ENCODE measurements at places on chromosomes 12 and 14.

- peak; percentile 97 for DNase-seq
These were observed 45.2 kb downstream of the NOC4L start for GRCh38 chr12:132189378-132190011.

GRCh38 chr14:92728759-92729364, 19.6 kb downstream of the LGMN start:
- DNase-seq, result no peak

DNA sequence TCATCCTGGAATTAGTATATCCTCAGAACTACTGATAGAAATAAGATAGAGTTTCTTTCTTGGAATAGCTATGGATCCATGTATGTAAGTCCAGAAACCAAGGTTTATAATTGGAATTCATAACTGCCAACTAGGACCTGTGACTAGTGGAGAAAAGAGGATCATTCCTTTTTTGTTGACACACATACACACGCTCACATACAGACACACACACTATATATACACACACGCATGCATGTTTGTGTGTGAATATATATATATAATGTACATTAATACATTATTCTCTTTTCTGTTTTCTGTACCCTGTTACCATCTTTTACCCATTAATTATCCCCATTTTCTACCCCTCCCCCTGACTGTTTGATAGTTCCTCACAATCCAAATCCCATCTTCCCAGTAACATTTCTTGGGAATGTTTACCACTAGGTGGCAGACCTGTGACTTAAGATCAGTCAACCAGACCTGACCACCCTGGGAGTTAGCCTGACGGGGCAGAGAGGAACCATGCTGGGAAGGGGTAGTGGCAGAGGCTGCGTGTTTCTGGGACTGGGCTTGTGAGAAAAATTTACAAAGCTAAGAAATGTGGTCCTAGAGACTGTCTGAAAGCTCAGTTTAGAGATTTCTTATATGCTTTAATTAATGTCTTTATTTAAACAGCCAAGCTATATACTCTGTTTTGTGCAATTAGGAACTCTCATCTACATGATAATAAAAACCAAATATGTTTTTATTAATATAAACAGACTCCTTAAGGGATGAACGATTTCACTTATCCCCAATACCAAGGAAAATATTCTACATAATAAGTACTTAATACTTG, 308.0 kb downstream of the PPFIA2 start:
- DNase-seq, result no peak

- DNase-seq, result no peak
These were observed 16.1 kb downstream of the HCAR2 start for GRCh38 chr12:122687086-122687485.

GRCh38 chr12:69120354-69120753, 119.0 kb upstream of the CPSF6 start:
- DNase-seq, result no peak

GRCh38 chr12:12425001-12425400, 68.1 kb downstream of the BORCS5 start:
- DNase-seq, result no peak

DNA sequence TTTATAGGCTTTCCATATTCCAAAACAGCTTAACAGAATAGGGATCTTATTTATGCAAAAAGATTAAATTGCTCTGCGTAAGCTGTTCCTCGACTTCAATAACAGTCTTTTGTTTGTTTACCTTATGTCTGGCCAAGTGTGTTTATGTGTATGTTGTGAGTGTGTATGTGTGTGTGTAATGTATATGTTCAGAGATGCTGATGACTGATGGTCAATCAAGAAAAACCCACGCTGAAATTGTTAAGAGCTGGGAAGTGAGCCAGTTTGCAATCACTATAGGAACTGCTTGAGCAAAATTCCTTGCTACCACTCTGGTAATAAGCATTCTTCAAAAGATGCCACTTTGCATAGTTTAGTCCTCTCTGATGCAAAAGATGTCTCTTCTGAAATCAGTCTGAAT, 59.6 kb downstream of the PRKD1 start:
- DNase-seq, result no peak

DNA sequence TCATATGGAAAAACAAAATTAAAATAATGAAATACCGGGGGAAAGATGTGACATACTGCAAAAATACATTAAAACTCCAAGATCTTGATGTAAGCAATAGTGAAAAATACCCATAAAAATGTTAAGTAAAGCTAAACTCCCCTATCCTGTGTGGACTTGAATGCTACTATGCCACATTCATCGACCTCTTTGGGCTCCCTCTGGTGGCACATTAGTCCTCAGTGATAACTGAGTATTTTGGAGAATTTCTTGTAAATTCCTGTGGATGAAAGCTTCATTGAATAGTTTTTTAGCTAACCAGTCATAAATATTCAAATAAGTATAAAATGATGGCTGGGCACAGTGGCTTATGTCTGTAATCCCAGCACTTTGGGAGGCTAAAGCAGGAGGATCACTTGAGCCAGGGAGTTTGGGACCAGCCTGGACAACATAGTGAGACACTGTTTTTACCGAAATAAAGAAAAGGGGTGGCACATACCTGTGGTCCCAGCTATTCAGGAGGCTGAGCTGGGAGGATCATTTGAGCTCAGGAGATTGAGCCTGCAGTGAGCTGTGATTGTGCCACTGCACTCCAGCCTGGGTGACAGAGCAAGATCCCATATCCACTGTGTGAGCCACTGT, 42.4 kb upstream of the SGPP1 start:
- peak; percentile 52 for DNase-seq

- no peak for DNase-seq
These were observed 36.3 kb downstream of the PPP2R5C start for GRCh38 chr14:101797856-101798255.

Data from activated naive CD4-positive, alpha-beta T cell treated with anti-CD3 and anti-CD28 coated beads, Interleukin-2, amount 50 U/mL, for 16 hours (primary cell).